ENCODE measurements at places on chromosomes 7 and 10. TPM values are rescaled to one million over a fixed set of nuclear protein-coding genes. Genes with fewer than 3 reads are reported as not detected.

GRCh38 chr7:55261386-55261770, 103.8 kb upstream of the LANCL2 start:
- no peak overlapping the region for H3K4me3 ChIP-seq
- H3K27ac ChIP-seq: no peak overlapping the region
- H3K27me3 ChIP-seq: no peaks in the 10 kb centered on the region
- no peaks in the 10 kb centered on the region for H3K36me3 ChIP-seq
- H3K4me1 ChIP-seq: no peaks in the 10 kb centered on the region

DNA sequence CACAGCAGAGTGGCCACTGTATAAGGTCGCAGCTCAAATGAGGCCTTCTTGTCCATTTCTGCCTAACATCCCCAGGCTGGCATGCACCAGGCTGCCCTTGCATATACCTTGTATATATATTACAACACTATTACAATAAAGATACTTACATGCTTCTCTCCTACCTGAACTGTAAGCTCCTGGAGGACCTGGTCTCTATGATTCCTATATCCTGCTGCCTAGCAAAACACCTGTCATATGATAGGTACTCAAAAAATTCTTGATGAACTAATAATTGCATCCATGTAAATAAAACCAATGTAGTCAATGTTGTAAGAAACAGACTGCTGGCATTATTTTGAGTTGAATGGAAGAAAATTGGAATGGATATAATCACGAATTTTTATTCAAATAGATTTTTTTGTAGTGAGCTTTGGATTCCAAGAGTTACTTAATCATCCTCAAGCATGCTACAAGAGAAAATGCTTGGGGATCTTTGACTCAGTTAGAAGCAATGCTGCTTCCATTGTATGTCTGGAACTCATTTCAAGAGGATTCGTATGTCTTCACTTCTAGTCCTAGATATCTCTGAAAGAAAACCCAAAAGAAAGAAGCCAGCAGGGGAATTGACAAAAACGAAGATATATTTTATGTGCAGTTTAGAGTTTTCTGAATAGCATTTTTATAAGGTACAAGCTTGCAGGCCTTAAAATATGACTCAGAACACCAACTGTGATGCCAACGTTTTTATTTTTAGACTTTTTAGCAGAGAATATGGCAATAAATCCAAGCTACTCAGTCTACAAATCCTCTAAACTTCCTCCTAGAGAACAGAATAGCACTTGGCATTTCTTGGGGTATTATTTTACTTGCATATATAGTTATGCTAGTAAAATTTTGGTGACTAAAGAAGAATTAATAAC, 53.1 kb downstream of the OSBPL3 start:
- H3K4me3 ChIP-seq: no peak overlapping the region
- DNase-seq: no peak
- no peaks in the 10 kb centered on the region for H3K36me3 ChIP-seq
- H3K4me1 ChIP-seq: peaks cover 19% of the 10 kb centered on the region
- H3K27ac ChIP-seq: no peak overlapping the region

MYO1G gene
- 0.28 TPM for total RNA-seq

ADCYAP1R1 gene
- not detected for total RNA-seq

SPAM1 gene
- not detected for total RNA-seq

GRCh38 chr7:129851809-129852208, 101.0 kb downstream of the UBE2H start:
- H3K4me1 ChIP-seq: no peaks in the 10 kb centered on the region
- H3K4me3 ChIP-seq: no peak overlapping the region
- no peak for DNase-seq
- H3K36me3 ChIP-seq: peaks cover 9% of the 10 kb centered on the region

DNA sequence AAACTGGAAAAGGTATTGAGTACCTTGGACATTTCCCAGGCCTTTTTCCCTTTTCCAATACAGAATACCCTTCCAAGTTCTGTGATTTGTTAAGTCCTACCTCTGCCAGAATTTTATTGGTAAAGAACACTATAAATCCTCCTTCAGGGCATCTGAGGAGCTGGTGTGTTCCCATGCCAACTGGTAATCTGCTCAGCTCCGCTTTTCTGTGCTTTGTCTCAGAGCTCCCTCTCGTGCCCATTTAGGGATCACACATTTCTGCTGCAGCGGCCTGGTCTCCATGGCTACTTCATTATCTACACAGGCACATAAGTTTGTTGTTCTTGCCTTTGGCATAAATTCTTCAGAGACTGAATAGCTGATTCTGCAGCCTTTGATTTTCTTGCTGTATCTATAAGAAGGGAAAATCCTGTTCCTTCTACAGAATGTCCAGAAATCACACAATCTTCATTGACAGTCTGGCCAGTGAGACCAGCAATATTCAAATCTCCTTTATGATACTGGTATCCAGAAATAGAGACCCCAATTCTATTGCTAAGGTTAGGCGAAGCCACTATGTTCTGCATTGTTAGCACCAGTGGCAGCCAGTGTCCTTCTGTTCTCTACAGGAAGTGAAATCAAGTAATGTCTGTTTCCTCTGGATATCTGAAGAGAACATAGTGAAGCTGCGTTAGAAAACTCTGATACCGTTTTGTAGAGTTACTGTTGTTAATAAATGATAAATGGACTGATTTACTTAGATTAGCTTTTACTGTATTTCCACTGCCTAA, 51.9 kb downstream of the DENND11 start:
- no peak overlapping the region for H3K4me3 ChIP-seq
- no peak overlapping the region for H3K27ac ChIP-seq

- no peak overlapping the region for H3K27ac ChIP-seq
- no peak overlapping the region for H3K4me3 ChIP-seq
- DNase-seq: no peak
- no peaks in the 10 kb centered on the region for H3K27me3 ChIP-seq
- H3K36me3 ChIP-seq: peaks cover 1% of the 10 kb centered on the region
Measured at GRCh38 chr7:134922720-134923704, 63.3 kb upstream of the AGBL3 start.

VGF gene
- 0.10 TPM for total RNA-seq

DNA sequence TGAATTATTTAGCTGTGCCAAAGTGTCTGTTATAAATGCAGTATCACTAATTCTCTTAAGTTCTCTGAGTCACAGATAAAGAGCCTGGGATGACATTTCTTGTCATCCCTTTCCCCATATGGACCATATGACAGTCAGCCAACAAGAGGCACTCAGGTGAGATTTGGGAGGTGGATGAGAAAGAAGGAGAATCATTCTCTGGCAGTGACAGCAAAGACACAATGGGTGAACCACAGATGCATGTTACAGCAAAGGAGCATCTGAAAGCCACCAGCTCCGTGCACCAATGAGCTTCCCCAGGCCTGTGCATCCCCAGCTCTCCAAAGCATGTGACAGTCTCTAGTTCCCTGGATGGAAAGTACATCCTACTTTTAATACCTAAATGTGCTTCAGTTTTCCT, 10.8 kb downstream of the GIMAP6 start:
- H3K27me3 ChIP-seq: no peaks in the 10 kb centered on the region
- no peak overlapping the region for H3K4me3 ChIP-seq

CPA2 gene
- not detected for total RNA-seq

DNA sequence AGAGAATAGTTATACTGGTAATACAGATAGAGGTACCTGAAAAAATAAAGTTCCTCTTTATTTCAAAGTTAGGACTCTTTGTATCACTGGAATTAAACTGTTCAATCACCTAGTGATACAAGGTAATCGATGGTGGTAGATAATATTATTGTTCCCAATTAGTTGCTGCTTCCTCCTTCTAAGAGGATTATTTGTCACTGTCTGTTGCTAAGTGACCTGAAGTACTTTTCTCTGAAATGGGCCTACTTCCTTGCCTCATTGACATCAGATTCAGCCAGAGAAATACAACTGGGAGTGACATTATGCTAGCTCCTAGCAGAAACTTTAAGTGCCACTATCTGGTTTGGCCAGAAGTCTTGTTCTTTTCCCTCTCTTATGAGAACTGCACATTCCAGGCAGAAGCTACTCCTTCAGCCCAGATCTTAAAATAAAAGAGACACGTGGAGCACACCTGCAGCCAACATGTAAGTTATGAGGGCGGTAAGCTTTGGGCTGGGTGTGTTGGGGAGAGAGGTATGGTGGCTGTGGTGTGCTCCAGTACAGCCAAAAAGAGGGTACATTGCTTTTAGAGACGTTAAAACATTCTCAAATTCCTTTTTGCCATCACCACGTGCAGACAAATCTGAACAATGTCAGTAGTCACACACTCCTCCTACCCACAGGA, 54.8 kb downstream of the MINDY3 start:
- H3K27me3 ChIP-seq: no peaks in the 10 kb centered on the region
- no peaks in the 10 kb centered on the region for H3K4me1 ChIP-seq
- no peak overlapping the region for H3K27ac ChIP-seq
- H3K36me3 ChIP-seq: peaks cover 4% of the 10 kb centered on the region
- no peak overlapping the region for H3K4me3 ChIP-seq

GRCh38 chr7:134721171-134721570, 58.3 kb upstream of the CALD1 start:
- H3K27ac ChIP-seq: no peak overlapping the region
- H3K36me3 ChIP-seq: no peaks in the 10 kb centered on the region
- 0 out of 3 replicates have a peak, but pooled peaks cover 5% of the 10 kb centered on the region for H3K27me3 ChIP-seq
- H3K4me3 ChIP-seq: no peak overlapping the region

GRCh38 chr7:22791204-22792158, 31.2 kb downstream of the TOMM7 start:
- peaks cover 55% of the 10 kb centered on the region for H3K4me1 ChIP-seq
- H3K36me3 ChIP-seq: no peaks in the 10 kb centered on the region
- H3K27me3 ChIP-seq: no peaks in the 10 kb centered on the region
- no peak for DNase-seq

PON1 gene
- not detected for total RNA-seq

HABP2 gene
- total RNA-seq: 0.13 TPM

GRCh38 chr7:122013065-122013464, 131.0 kb downstream of the AASS start:
- no peaks in the 10 kb centered on the region for H3K4me1 ChIP-seq
- no peaks in the 10 kb centered on the region for H3K27me3 ChIP-seq
- no peak overlapping the region for H3K4me3 ChIP-seq
- H3K27ac ChIP-seq: no peak overlapping the region
- DNase-seq: no peak

DNA sequence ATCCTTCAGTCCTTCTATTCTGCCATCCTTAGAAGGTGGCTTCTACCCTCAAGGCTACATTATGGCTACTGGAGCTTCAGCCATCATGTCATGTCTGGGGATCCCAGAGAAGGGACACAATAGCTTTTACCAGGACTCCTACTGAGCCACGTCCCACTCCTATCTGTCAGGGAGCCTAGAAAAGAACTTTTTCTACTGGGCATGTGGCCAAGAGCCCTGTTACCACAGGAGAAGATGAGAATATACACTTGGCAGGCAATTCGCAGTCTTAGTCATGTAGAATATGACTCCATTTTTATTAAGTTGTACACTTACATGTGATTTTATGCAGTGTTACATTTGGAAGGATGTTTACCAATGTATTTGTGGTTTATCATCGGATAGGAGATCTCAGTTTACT, 64.6 kb upstream of the KCNMA1 start:
- DNase-seq: no peak
- no peaks in the 10 kb centered on the region for H3K4me1 ChIP-seq
- H3K4me3 ChIP-seq: no peak overlapping the region
- no peak overlapping the region for H3K27ac ChIP-seq

CUZD1 gene
- total RNA-seq: 0.29 TPM

DNA sequence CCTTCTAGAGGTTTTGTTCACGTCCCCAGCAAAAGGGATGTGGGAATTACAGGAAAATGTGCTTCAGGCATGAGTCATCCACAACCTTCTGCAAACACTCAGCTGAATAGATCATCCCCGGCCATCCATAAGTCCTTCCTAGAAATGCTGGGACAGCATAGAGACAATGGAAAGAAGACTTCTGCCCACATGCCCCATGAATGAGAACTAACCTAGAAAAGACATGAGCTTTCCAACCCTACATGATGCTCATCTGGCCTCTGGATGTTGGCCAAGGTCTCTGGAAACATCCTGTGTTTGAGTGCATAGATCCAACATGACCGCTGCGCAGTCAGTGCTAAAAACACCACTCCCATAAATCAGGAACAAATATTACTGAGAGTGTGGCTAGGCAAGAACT, 277.5 kb downstream of the PLXNA4 start:
- no peaks in the 10 kb centered on the region for H3K4me1 ChIP-seq
- H3K27ac ChIP-seq: no peak overlapping the region
- no peaks in the 10 kb centered on the region for H3K36me3 ChIP-seq
- no peak overlapping the region for H3K4me3 ChIP-seq

- H3K27ac ChIP-seq: no peak overlapping the region
- peaks cover 22% of the 10 kb centered on the region for H3K36me3 ChIP-seq
- no peak for DNase-seq
- peaks cover 58% of the 10 kb centered on the region for H3K4me1 ChIP-seq
- no peaks in the 10 kb centered on the region for H3K27me3 ChIP-seq
- no peak overlapping the region for H3K4me3 ChIP-seq
Measured at GRCh38 chr7:100812729-100813128, 14.6 kb downstream of the EPHB4 start.

HOXA13 gene
- 0.04 TPM for total RNA-seq

GRCh38 chr10:126321440-126321839, 66.8 kb downstream of the ADAM12 start:
- H3K27me3 ChIP-seq: no peaks in the 10 kb centered on the region
- H3K4me1 ChIP-seq: no peaks in the 10 kb centered on the region
- DNase-seq: no peak
- H3K4me3 ChIP-seq: no peak overlapping the region
